Osteoblast (primary cell): ENCODE measurements at places on chromosomes 6 and 20. TPM values are rescaled to one million over a fixed set of nuclear protein-coding genes. Genes with fewer than 3 reads are reported as not detected.

- no peak for DNase-seq
Measured at GRCh38 chr20:36040571-36040970, 72.2 kb downstream of the CNBD2 start.

DNA sequence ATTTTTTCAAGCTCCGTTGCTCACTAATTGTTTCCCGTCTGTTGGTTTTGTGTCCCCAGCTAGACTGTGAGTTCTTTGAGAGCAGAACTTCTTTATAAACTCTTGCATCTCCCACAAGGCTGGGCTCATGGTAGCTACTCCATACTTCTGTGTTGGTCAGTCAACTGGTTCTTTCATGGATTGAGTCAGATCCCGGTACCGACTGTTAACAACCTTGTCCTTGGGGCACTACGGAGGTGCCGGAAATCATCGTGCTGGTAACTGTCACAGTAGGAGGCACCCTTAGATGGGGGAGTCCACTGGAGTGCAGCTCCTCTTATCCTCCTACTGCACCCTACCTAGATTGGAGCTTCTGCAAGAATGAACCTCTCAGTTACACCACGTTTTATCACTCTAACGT is 8.6 kb upstream of the STX16 start:
- no peak for DNase-seq

DNA sequence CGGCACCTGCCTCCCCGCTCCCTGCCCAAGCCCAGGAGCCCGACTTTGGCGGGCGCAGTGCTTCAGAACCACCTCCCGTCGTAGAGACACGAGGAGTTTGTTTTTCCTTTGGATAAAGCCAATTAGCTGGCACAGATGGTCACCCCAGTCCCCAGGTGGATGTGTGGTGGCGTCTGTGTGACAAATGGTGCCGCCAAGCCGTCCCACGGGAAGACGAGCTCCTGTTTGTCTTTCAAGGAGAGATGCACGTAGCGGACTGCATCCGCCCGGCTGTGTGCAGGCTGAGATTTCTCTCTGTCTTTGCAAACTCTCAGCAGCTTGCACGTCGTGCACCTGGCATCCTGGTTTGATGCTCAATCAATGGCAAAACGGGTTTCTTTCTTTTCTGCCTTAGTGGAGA is 16.1 kb upstream of the MRGBP start:
- DNase-seq: no peak

DNA sequence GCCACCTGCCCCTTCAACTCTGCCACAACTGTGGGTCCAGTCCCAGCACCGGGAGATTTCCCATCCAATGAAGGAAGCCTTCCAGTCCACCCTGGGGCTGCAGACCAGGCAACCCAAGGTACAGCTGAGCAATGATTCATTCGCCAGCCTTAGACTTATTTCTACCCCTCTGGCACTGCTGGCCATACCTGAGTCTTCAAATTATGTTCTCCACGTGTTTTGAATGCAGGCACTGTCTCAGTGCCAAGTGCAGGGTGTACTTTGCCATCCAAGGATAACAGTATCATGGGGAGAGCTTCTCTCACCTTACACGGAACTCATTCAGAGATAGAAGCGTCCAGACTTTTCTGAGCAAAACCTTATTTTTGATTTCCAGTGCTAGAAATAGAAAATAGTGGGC is 175.6 kb downstream of the ZFP64 start:
- no peak for DNase-seq

DNA sequence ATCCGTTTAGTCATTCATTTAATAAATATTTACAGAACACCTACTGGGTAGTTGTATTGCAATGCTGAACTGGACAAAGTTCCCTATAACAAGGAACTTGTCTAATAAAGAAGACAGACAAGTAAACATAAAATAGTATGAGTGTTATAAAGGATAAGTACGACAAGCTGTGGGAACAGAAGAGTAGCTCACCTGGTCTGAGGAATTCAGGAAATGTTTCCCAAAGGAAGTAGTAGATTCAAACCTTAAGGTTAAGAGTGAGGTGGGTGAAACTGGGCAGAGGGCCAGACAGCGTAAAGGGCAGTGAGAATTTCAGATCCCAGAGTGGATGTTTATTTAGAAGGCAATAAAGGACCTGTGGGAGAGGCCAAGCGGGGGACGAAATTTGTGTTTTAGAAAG is 72.3 kb upstream of the CD2AP start:
- DNase-seq: no peak

GRCh38 chr20:10047427-10047826 is 12.6 kb downstream of the ANKEF1 start:
- DNase-seq: no peak

- peak; percentile 48 for DNase-seq
Measured at GRCh38 chr6:110217266-110217665, 37.0 kb downstream of the CDC40 start.

DNA sequence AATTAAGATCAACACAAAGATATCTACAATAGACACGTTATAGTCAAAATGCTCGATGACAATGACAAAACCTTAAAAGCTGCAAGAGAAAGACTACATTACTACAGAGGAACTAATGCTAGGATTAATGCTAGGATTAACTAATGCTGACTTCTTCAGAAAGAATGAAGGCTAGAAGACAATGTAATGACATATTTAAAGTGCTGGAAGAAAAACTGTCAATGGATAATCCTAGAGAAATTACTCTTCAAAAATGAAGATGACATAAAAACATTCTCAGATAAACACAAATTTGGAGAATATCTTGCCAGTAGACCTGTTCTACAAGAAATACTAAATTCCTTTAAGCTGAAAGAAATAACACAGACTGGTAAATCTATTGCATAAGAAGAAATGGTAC is 75.2 kb upstream of the SMIM28 start:
- DNase-seq: no peak

DNA sequence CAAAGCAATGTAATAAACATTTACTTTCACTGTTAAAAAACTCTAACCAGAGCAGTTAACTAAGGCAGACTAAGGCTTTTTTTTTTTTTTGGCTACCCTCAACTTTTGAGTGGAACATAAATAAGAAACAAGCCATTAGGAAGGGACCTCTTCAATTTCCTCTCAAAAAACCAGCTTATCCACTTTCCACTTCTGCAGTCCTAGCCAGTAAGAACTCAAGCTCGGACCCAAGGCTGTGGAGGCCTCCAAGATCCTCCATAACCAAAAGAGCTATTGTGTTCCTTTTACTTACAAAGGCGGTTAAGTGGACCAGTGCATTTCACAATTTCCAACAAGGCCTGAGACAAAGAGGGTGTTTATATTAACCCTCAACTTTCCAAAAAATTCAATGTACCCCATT is 5.3 kb downstream of the KCNK5 start:
- DNase-seq: no peak

DNA sequence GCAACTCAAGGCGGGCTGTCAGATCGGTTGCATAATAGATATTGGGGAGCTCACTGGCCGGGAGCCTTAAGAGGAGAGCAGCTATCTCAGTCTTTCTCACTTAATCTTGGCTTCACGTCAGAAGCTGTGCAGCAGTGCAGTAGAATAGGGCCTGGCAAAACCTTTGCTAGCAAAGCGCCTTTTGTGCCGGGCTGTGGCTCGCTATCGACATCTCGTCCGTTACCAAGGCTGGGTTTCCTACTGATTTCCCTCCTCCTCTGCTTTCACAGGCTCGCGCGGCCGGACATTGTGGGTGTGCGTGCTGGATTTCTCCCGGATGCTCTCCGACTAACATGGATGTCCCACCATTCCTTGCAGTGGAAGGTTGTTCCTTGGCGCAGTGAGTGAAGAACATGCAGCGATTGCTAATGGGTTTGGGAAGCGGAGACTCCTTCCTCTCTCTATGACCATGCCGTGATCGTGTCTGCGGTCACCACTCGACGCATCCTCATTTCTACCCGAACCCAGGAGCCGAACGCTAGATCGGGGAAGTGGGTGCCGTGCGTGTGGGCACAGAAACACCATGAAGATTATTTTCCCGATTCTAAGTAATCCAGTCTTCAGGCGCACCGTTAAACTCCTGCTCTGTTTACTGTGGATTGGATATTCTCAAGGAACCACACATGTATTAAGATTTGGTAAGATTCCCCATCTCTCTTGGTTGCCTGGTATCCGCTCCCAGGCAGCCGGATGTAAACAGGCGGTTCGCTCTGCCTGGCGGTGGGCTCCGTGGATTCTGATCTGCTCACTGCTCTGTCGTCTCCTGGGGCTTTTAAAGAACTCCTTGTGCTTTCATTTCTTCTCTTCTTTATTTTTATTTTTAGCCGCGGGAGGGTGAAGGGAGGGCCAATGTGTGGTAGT is 5.5 kb downstream of the GRIK2 start:
- no peak for DNase-seq

GRCh38 chr6:29656798-29657197 is at the start of gene MOG:
Gene MOG, plus strand, starts transcription at chr6:29657092. Its CDS starts 118 bp downstream, at chr6:29657210.
- no peak for DNase-seq

GRCh38 chr6:11722805-11723631 is 55.6 kb downstream of the ADTRP start:
- DNase-seq: no peak

- no peak for DNase-seq
Measured at GRCh38 chr20:20856306-20856705, 143.9 kb upstream of the RALGAPA2 start.

GRCh38 chr20:9918348-9918747 is 79.5 kb upstream of the PAK5 start:
- DNase-seq: no peak

DNA sequence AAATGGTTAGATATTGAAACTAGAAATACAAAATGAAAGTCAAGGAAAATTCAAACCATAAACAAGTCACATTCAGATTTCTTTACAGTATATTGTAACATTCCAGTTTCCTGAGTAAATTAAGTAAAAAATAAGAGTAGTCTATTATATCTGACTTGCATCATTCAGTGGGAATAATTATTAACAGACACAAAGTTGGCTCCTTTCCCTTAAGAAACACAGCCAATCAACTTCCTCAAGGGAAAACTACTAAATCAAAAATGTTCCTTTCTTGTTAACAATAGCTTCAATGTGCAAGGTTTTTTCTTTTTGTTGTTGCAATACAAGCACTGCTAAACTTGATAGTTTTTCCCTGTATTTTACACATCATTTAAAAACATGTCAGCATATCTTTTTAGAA is 33.2 kb downstream of the DNAAF9 start:
- DNase-seq: no peak

DNA sequence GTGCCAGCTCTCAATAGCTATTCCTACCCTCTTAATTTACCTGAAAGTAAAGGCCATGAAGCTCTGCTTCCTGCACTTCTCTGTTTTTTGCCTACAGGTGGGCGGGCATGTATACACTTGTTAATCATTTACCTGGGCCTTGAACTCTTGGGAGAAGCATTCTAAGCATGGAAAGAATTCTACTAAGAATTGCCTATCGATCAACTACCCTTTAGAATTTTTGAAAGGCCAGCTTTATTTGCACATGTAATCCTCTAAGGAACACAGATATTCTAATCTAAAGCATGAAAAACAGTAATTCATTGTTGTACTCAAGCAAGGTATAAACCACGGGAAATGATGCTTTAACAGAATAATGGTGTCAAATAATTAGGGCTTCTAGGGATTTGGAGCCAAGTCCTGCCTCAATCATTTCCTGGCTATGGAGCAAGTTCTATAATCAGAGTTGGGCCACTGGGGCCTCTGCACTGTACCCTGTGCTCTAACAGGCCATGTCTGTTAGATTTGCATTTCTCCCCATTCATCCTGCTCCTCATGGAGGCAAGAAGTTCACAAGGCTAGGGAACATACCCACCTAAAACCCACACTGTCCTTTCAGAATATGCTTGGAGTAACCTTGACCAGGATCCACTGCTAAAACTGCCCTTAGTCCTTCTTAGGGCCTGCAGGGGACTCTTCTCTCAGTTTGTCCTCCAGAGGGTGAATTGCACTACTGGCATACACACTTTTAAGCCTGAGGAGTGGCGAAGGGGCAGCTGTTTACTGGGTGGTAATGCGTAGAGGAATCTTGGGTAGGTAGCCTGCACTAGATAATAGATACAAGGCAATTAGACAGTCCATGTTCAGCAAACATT is 276.4 kb upstream of the JAG1 start:
- DNase-seq: no peak

DNA sequence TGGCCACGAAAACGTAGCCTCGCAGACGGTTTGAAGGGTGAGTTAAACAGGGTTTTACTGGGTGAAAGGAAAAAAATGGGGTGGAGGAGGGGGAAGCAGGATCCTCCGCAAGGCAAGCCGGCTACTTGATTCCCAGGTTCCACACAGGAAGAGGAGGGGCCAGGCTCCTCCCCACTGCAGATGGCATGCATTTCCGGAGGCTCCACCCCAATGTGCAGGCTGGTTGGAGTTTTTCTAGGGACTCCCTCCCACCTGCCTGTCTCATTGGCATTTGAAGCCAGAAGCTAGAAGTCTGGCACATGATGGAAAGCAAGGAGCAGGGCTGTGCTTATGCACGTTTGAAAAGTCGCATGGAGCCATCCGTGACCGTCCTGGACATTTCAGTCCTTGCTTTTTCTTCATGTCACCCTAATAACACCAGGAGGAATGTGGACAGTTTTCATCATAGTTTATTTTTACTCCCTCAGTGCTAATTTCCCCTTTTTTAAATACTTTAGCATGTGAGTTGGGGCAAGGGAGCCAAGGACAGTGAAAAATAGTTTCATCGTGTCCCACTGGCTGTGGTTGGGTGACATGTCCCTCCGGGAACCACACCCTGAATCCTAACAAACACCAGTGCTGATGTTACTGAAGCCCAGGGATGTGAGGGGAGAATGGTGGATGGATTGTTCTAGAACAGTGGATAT is 100.1 kb upstream of the INSM1 start:
- no peak for DNase-seq

DNA sequence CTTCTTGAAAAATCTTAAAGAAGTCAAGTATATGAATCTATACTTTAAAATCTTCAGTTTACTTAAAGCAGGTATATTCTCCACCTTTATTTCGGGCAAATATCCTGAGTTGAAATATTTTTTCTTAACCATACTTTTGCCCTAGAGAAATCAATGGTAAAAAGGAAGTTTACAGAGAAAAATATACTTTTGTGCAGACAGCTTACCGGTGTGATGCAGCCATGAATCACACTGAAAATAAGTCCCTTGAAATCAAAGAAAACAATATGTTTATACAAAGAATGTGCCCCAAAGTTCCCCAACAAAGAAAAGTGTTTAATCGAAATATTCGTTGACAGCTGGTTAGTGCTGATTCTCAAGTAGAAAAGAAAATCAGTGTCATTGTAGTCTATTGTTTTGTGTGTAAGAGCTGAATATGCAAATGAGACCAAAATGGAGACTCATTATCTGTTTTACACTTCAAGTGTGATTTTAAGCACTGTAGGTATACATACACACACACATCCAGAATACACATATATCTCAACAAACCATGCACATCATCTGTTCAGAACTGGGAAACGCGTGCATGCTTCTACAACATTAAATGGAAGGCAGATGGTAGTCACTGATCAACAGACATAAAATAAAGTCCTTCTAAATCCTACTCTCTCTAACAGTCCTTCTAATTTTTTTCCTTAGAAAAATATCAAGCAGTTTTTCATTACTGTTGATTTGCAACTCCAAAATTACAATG is 73.3 kb downstream of the BTBD9 start:
- DNase-seq: no peak

- DNase-seq: no peak
Measured at GRCh38 chr6:100574836-100575235, 110.1 kb upstream of the SIM1 start.

NDRG3 gene
- 26.4 and 31.2 TPM in 2 replicates for total RNA-seq

SNAP25 gene
- 1.8 TPM in 2 replicates for total RNA-seq

CD40 gene
- 2.5 and 3.5 TPM in 2 replicates for total RNA-seq

DEK gene
- total RNA-seq: 102 and 113 TPM in 2 replicates

TMEM181 gene
- total RNA-seq: 43.3 and 43.8 TPM in 2 replicates

KHDC1 gene
- 2.9 and 4.0 TPM in 2 replicates for total RNA-seq

PPP1R16B gene
- total RNA-seq: not detected in 2 replicates

SEMG1 gene
- not detected in 2 replicates for total RNA-seq

FOXA2 gene
- total RNA-seq: not detected in 2 replicates

TCF15 gene
- total RNA-seq: not detected in 2 replicates

PFDN4 gene
- total RNA-seq: 93.0 and 95.2 TPM in 2 replicates

OXT gene
- total RNA-seq: not detected in 2 replicates

TFAP2D gene
- total RNA-seq: not detected in 2 replicates

IL17A gene
- not detected in 2 replicates for total RNA-seq

DEFB132 gene
- not detected in 2 replicates for total RNA-seq
